Glutamatergic neuron (in vitro differentiated cells): ENCODE measurements at places on chromosomes 1 and 21. TPM values are rescaled to one million over a fixed set of nuclear protein-coding genes. Genes with fewer than 3 reads are reported as not detected.
A peak's percentile ranks its signal among the peaks of the same experiment; 100 is the strongest.

The TMPRSS3 gene
- total RNA-seq, result 0.71 TPM

The HMGCS2 gene
- total RNA-seq, result not detected

The ARHGAP30 gene
- not detected for total RNA-seq

The SPRR3 gene
- not detected for total RNA-seq

The SLC30A2 gene
- total RNA-seq, result not detected

The TRIM62 gene
- total RNA-seq, result 95.7 TPM

The FABP3 gene
- 148 TPM for total RNA-seq

DNA sequence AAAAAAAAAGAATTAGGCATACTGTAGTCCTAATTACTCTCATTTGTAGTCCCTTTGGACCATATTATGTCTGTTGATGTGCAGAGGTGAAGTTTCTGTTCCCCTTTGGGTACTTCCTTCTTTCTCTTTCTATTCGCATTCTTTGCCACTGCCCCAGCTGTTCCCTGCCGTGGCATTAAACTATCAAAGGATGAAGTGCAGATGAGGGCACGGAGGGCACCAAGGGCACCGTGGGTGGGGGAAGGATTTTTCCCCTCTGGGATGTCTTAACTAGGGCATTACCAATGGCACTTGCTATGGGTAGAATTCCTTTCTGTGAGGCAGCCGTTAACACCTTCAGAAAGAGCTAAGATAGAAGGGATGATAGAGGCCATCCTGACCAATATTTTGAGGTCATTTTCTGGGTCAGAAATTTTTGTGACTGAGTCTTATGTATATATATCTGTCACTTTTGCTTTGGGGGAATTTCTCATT lies 4.9 kb upstream of the MAPKAPK2 start:
- DNase-seq, result no peak

GRCh38 chr1:94602802-94603625 lies 61.5 kb upstream of the F3 start:
- DNase-seq, result no peak

DNA sequence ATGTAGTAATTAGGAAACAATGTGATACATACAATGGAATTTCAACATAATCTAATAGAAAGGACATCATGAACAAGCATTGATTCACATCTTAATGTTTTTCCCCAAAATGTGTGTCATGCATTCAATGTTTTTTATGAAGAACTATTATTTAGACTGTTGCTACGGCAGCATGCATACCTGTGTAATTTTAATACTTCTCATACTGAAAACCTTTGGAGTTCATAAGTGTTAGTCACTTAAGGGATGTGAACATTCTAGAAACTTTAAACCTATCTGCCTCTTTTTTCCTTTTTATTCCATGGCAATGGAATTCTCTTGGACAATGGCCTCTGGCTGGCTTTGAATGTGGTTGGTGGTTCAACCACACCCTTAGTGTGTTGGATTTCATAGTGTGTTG lies 48.6 kb downstream of the TMPRSS15 start:
- DNase-seq, result no peak

- no peak for DNase-seq
These were observed 212.2 kb upstream of the RAB4A start for GRCh38 chr1:229058729-229059128.

- no peak for DNase-seq
These were observed 43.4 kb downstream of the PTGS2 start for GRCh38 chr1:186636786-186637185.

DNA sequence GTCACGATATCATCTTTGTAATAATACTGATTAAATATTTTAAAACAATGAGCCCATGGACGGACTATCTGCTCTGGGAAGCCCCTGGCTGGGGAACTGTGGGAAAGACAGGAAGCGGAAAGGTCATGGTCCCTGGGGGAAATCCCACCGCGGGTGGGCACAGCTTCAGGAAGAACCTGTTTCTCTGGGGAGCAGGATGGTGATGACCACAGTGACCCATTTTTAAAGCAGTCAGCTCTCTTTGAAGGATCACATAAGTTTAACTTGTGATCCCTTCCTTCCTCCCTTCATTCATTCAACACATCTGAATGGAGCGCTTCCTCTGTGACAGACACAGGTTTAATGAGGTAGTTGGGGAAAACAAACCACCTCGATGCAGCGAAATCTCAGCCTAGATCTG lies 73.0 kb downstream of the DHRS3 start:
- no peak for DNase-seq

GRCh38 chr1:168136709-168137514 lies at the start of gene GPR161:
Gene GPR161 (minus strand): TSS chr1:168136930. CDS start chr1:168104850, 32,080 bp downstream.
- DNase-seq, result peak; percentile 70

DNA sequence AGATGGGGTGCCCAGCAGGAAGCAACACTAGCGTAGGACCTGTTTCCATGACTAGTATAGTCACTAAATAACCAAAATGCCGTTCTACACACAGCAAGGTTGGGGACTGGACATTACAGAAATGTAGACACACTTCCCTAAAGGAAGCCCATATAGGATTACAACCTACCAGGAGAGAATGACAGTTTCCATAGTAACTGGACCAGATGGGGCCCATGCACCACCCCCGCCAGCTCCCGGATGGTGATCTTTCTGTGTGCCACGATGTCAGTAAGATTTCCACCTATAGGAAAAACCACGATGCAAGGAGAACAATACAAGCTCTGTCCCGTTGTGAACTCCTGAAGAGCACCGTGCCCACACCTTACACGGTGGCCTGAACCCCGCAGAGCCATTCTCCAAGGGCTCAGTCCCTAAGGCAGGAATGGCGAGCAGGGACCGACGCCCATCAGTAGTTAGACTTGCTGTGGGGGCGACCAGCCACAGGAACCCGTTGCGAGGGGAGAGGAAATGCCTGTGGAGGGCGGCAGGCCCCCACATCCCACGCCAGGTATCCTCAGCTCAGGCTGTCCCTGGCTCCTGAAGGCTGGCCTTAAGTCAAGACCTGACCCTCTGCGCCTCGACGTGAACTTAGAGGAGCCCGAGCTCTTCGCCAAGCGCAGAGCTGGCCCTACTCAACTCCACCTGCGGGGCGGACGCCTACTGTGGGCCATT lies 13.6 kb upstream of the CEP85 start:
- DNase-seq, result peak; percentile 52

- DNase-seq, result no peak
These were observed 32.0 kb downstream of the ACTN2 start for GRCh38 chr1:236718328-236718727.

- no peak for DNase-seq
These were observed 53.2 kb downstream of the FAM78B start for GRCh38 chr1:166113630-166114029.

DNA sequence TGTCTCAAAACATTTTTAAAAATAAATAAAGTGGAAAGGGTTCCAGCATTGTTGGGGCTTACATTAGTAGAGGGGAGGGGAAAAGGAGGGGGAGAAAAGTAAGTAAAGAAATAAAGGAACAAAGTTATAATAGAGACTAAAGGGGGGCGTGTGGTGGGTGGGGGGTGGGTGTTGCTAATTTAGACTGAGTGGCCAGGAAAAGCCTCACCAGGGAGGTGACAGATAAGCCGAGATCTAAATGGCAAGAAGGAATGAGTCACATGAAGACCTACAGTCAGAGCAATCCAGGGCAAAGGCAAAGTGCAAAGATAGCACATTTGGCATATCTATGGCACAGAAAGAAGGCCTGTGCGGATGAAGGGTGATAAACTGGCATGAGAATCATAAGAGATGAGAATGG lies 7.5 kb downstream of the MPL start:
- DNase-seq, result no peak

- DNase-seq, result no peak
These were observed 139.1 kb downstream of the KAZN start for GRCh38 chr1:14737561-14738094.

- no peak for DNase-seq
These were observed 15.0 kb upstream of the ID3 start for GRCh38 chr1:23574265-23574754.

DNA sequence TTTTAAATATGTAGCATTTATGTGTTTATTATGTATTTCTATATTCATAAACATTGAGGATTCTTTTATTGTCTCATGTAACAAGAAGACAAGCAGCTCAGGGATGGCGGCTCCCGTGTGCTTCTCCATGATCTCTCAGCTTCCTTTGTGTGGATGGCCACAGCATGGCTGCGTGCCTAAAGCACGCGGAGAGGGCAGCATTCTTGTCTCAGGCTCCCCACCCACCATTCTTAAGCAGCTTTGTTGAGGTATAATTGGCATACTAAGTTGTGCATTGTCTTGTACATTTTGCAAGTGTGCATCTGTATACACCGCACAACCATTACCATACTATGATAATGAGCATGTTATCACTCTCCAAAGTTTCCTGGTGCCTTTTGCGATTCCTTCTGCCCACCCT lies 81.6 kb downstream of the CAMTA1 start:
- no peak for DNase-seq

DNA sequence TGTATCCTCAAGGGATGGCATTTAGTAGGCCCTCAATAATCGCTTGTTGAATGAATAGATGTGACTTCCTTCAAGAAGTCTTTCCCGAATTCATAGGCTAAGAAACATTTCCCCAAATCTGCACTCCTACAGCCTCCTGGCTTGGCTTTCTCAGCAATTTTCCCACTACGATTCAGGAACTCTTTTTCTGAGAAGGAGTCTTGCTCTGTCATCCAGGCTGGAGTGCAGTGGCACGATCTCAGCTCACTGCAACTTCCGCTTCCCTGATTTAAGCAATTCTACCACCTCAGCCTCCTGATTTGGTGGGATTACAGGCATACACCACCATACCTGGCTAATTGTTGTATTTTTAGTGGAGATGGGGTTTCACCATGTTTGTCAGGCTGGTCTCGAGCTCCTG lies 37.9 kb upstream of the IFFO2 start:
- no peak for DNase-seq

GRCh38 chr1:23791516-23792047 lies 637 bp downstream of the LYPLA2 start:
- DNase-seq, result peak; percentile 42

DNA sequence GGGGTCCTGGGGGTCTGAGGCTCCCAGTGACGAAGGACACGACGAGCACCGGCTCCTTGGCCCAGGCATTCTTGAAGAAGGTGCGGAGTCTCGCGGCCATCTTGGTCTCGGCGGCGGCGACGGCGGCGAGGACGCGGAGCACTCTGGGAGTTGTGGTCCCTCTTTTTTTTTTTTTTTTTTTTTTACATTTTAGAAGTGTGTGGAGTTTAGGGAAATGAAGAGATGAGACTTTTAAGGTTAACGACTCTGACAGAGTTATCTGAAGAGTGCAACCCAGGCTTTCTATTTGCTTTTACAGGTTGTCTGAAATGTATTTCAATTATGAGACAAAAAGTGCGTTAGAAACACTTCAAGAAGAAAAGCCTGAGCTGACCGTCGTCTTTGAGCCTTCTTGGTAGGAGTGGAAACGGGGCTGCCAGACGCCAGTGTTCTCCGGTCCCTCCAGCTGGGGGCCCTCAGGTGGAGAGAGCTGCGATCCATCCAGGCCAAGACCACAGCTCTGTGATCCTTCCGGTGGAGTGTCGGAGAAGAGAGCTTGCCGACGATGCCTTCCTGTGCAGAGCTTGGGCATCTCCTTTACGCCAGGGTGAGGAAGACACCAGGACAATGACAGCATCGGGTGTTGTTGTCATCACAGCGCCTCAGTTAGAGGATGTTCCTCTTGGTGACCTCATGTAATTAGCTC lies 9.7 kb downstream of the OR2B11 start:
- DNase-seq, result peak; percentile 76

DNA sequence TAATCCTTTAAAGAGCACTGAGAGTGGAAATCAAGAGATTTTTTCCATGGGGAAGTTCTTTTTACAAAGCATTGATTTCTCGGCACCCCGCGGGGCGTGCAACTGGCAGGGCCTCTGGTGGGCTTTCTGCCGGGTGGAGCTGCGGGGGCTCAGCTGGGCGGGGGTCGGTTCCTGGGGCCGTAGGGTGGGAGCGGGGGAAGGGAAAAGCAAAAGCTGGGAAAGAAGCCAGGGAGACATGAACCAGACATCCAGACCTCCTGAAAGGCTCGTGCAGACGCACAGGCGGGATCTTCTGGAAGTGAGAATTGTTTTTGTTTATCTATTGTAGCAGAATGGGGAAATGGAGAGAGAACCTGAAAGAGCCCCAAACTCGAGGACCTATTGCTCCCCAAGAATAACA lies 235.2 kb downstream of the FAM72C start:
- peak; percentile 19 for DNase-seq

- DNase-seq, result no peak
These were observed 10.3 kb downstream of the ADGRB2 start for GRCh38 chr1:31753707-31754349.
